ENCODE measurements at places on chromosomes 7 and 10.

DNA sequence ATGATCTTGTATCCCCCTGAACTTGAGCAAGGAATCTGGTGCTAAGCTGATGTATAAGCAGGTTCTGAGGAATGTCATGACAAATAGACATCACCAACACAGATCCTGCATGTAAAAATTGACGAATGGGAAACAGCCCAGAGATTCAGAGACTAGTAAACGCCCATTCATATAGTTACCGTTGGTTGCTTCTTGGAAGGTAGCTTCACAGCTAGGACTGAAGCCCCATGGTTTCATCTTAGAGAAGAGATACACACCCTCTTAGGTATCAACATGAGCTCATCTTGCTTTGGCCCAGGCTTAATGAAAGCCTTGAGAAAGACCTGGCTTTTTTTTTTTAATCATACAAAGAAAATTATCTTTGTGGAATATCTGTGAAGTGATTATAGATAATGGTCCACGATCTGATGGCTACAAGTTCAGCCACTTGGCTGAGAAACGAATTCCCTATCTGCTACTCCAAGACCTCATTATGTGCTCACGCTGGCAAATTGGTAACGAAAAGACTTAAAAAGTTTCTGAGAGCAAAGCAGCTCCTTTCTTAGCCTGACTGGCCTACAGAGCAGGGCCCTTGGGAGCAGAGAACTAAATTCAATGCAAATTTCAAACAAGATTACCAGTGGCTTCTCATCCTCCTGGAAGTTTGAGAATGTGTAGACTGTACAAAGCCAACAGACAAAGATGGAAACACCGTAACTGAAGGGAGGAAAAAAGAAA, 181.1 kb downstream of the NRP1 start:
- DNase-seq, result no peak

DNA sequence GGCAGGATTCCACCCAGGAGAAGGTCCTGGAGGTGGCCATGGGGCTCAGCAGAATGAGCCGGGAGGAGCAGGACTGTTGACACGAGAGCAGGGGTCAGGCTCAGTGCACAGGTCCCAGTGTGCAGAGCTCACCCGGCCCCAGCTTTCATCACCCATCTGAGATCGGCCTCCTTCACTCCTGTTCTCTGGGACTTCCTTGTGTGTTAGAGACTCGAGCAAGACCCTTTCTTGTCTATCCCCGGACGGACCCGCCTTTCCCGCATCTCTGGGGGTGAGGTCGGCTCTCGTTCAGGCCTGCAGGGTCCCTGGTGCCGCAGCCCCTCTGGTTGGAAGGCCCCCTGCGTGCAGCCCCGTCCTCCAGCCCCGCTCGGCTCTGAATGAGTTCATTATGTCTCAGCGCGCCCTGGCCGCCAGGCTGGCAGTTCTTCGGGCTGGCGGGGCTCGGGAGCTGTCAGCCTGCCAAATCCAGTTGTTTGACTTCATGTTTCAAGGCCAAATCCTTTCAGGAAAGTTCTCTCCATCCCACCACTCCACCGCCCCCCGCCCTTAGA, 127.9 kb downstream of the LHPP start:
- no peak for DNase-seq

DNA sequence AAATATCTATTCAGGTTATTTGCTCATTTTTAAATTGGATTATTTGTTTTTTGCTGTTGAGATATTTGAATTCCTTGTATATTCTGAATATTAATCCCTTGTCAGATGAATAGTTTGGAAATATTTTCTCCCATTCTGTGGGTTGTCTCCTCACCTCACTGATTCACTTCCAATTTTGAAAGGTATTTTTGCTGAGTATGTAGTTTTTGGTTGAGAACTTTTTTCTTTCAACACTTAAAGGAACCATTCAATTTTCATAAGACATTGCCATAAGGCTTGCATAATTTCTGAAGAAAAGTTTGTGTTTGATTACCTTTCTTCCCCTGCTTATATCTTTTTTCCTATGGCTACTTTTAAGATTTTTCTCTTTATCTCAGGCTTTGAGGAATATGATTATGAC, 8.9 kb upstream of the SCRN1 start:
- no peak for DNase-seq

- DNase-seq, result no peak
Observed at GRCh38 chr10:31171402-31172083, 139.9 kb upstream of the ZNF438 start.

- no peak for DNase-seq
Observed at GRCh38 chr10:35421553-35422178, 85.4 kb downstream of the CCNY start.

GRCh38 chr10:46992803-46993561, 81.8 kb downstream of the PTPN20 start:
- no peak for DNase-seq

- DNase-seq, result no peak
Observed at GRCh38 chr7:141537906-141538305, 13.3 kb upstream of the AGK start.

GRCh38 chr10:78539247-78539766, 505.6 kb downstream of the RPS24 start:
- DNase-seq, result no peak

Data from stimulated activated CD4-positive, alpha-beta T cell treated with anti-CD3 and anti-CD28 coated beads, TNF-alpha, amount 100 ng/mL, for 48 hours (primary cell).